ENCODE measurements at places on chromosomes 2 and 18. TPM values are rescaled to one million over a fixed set of nuclear protein-coding genes. Genes with fewer than 3 reads are reported as not detected.
A peak's percentile ranks its signal among the peaks of the same experiment; 100 is the strongest.

- DNase-seq = no peak
Measured at GRCh38 chr2:16205631-16206030, 265.3 kb downstream of the MYCN start.

- no peak for DNase-seq
Measured at GRCh38 chr2:55986001-55986400, 62.4 kb upstream of the EFEMP1 start.

DNA sequence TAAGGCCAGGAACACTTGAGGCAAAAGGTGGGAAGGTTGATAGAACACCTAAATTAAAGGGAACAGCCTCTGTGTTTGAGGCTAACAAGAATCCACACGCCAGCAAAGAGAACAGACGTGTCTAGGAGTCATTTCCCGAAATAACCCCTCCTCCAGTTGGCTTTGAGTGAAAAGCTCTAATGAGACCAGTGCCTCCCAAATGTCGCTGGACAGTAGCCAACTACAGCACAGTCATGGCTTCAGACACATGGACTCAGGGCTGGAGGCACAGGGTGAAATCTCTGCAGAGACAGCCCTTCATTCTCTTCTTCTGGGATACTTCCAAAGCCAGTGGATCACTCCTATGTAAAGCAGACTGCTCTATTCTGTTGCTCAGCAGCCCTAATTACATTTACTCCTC, 49.6 kb downstream of the SOWAHC start:
- DNase-seq = peak; percentile 76

DNA sequence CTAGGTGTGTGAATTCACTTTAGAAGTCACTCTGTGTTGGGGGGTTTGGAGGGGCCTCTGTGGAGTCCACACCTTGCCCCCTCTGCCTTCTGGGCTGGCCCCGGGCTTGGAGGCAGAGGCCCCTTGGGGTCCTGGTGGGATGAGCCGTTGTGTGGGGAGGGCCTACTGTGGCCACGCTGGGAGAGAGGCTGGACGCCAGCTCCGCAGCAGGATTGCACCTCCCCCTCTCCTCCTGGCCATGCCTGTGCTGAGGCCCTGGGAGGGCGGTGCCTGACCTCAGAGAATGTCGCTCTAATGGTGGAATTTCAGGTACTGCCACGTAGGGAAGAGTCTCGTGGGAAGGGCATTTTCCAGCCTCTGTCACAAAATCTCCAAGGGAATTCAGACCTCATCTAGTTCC, 237.0 kb downstream of the ATAD2B start:
- no peak for DNase-seq

DNA sequence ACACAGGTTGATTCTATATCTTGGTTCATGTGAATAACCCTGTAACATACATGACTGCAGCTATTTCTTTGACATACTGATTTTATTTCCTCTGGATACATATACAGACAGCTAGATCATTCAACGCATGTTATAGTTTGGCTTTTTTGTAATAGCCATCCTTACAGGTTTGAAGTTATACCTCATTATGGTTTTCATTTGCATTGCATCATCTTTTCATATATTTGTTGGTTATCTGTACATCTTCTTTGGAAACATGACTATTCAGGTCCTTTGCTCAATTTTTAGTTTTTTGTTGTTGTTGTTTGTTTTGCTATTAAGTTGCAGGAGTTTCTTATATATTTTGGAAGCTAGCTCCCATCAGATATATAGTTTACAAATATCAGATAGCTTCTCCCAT, 276.2 kb upstream of the NETO1 start:
- DNase-seq = no peak

- DNase-seq = no peak
Measured at GRCh38 chr2:220034426-220035130, 407.1 kb downstream of the SLC4A3 start.

- no peak for DNase-seq
Measured at GRCh38 chr2:112156152-112156986, 18.2 kb downstream of the FBLN7 start.

- DNase-seq = no peak
Measured at GRCh38 chr2:110732422-110733413, at the start of gene ACOXL. Gene ACOXL, plus strand, starts transcription at chr2:110732573. Its CDS starts 35,817 bp downstream, at chr2:110768390.

B4GALT6 gene
- 18.0 TPM for total RNA-seq

SCYGR4 gene
- total RNA-seq = not detected
